ENCODE measurements at places on chromosomes 1 and 21.

GRCh38 chr1:214967865-214968575, 114.5 kb upstream of the KCNK2 start:
- DNase-seq: no peak

GRCh38 chr1:35557118-35557610, at the start of gene KIAA0319L:
Gene KIAA0319L, minus strand, starts transcription at chr1:35557403. Its CDS starts 2,912 bp downstream, at chr1:35554491.
- DNase-seq: peak; percentile 89

- no peak for DNase-seq
These were observed 5.8 kb upstream of the MAP3K7CL start for GRCh38 chr21:29124645-29125044.

DNA sequence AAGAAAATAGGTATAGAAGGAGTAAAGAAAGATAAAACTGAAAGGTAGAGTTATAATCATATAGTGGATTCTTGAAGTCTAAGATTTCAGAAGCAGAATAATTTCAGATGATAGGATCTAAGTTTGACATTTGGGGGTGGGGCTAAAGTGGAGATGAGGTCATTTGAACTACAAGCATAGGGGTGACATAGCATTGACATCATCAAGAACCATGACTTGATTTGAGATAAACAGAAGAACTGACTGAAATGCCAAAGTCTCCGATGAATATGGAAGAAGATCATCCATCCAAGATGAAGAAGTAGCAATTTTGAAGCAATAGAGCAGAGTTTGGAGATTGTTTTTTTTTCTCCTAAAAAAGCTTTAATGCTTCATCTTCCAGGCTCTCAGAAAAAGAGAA, 122.3 kb downstream of the MACF1 start:
- no peak for DNase-seq

- peak; percentile 50 for DNase-seq
These were observed 129.2 kb downstream of the RGS21 start for GRCh38 chr1:192445839-192446489.

DNA sequence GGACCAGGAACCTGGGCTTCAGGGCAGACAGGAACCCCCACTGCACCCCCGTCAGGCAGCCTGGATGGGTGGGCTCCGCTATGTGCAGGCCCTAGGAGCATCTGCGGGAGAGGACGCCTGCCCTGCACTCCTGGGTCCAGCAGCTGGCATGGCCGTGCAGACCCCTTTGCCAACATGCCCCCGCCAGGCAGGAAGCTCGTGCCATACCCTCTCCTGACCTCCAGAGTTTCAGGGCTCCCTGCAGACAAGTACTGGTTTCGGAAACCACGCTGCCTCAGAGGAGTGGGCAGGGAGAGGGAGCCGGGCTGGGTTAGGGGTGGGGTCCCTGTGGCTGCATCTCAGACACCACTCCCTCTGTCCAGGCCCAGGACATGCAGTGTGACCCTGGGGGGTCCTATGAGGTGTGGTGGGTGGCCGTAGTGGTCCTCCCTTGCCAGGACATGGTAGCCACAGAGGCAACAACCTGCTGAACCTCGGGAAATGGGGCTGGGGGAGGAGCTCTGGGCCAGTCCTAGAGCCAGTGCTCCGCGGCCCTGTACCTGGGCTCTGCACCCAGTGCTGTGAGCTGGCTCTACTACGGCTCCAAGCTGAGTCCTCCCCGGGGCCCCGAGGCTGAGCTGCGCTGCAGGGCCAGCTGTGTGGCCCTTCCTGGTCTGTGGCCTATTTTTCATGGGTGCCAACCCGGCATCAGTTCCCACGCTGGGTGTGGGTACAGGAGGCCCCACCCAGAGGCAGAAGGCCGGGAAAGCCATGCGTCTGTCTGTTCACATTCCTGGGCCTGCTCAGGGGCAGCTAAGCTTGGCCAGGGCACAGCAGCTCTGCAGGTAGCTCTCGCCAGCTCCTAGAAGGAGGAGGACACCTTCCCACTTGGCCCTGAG, 1.4 kb downstream of the PLEKHN1 start:
- DNase-seq: peak; percentile 50

GRCh38 chr1:210907251-210907805, 226.6 kb downstream of the KCNH1 start:
- no peak for DNase-seq

GRCh38 chr1:235021321-235021720, 107.3 kb downstream of the TOMM20 start:
- no peak for DNase-seq

DNA sequence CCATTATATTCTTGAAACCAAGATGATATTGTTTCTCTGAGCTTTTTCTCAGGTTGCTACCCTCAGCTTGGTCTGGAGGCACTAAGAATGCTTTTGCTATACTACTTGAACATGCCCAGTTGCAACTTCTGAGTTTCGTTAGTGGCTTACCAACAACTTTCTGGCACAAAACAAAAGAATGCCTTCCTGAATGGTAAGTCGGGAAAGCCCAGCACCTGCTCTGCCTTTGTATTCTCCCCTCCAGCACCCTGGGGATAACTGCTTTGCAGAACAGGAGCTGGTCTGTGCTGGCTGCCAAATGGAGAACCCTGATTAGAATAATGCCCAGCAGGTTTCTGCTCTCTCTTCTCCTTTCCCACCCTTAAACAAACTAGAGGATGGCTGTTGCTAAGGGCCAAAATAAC, 149.3 kb downstream of the TGFB2 start:
- no peak for DNase-seq

- no peak for DNase-seq
These were observed 30.0 kb downstream of the KCND3 start for GRCh38 chr1:111959436-111959835.

DNA sequence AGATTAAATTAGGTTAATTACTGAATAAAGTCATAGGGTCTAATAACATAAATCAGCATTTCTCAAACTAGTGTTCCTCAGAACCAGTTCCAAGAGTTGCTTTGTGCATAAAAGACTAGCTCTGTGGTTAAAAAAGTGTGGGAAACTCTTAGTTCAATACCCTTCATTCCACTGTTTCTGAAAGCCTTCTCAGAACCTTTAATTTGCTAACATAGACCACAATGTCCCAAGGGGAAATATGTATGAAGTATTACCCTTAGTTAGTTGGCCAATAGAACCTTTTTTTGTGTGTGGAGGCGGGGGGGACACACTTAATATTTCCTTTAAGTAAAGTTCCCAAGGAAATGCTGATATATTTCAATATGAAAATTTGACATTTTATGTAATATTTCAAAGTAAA, 20.4 kb downstream of the ODF2L start:
- no peak for DNase-seq

DNA sequence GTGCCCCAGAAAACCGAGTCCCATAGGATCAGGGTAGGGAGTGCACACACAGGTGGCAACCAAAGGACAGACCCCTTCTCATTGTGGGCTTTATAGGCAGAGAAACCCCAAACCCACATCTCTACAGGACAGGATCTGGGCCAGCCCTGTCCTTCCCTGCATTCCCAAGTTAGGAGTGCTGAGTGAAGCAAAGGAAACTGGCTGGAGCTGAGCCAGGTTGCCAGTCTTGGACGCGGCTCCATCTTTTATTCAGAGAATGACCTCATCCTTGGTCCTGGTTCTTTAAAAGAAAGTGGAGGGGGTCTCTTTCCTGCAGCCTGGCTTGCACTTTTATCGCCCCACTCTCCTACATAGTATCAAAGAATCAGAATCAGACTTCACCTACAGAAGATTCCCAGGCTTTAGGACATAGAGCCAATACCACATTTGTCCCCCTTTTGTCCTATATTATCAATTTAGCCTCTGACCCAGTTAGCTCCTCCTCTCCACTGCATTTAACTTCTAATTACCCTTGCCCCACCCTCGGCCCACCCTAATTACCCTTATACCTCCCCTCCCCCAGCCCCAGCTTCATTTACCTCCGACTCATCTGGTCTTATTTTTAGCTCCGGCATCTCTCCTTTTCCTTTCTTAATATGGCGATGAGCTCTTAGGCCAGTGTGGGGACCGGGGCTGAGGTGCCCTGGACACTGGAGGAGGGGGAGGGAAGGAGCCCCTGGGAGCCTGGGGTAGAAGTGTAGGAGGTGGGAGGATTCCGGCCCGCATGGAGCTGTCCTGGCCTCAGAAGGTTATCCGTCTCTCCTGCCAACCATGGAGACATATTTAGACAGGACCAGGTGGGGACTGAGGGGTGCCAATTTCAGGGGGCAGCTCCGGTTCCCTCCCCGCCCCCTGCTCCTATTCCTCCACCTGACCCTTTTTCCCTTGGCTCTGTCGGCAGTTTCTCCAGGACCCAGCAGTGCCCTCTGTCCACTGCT, at the start of gene CASQ1:
Gene CASQ1, plus strand, starts transcription at position 927 of the 977 bp plus-strand sequence. CDS start 177 bp downstream, outside the sequence.
- DNase-seq: peak; percentile 45

GRCh38 chr1:21192284-21192683, 15.6 kb upstream of the EIF4G3 start:
- DNase-seq: no peak

GRCh38 chr1:101652484-101652883, 344.2 kb downstream of the OLFM3 start:
- DNase-seq: no peak

DNA sequence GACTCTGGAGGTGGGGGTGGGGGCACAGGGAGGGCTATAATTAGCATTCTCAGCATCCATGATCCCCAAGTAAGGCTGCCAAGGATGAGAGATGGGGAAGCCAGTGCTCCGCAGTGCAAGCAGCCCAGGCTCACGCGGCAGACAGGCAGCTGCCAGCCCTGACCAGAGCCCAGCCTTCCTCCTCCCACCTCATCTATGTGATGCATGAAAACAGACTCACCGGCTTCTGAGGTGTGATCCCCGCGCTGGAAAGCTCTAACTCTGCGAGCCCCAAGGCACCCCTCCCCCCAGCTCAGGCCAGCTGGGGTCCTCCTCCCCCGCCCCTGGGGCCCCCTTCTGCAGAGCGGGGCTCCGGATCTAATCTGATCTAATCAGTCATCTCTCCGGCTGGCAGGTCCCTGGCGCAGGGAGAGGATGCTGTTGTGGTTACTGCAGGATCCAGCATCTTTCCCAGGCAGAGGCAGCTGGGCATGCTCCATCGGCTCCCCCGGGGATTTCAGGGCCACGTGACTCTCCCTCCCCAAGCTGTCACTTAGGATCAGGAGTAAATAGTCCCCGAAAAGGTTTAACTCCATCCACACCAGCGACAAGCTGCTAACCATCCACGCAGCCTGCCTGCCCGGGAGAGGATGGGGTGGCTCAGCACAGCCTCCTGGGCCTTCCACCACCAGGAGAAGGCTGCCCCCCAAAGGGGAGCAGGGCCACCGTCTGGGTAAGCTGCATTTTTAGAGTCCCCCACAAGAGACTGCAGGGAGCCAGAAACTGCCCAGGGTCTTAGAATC, at the start of gene PLEKHA6:
Gene PLEKHA6, minus strand, starts transcription at position 456 of the 782 bp plus-strand sequence. CDS start 86,202 bp downstream, outside the sequence.
- no peak for DNase-seq

- peak; percentile 98 for DNase-seq
These were observed 3.0 kb downstream of the ZC3H12A start for GRCh38 chr1:37477198-37477931.

- peak; percentile 19 for DNase-seq
These were observed 37.0 kb upstream of the EPS15 start for GRCh38 chr1:51555866-51556619.

- peak; percentile 99 for DNase-seq
These were observed 5.6 kb downstream of the OSBPL9 start for GRCh38 chr1:51622455-51622913.

DNA sequence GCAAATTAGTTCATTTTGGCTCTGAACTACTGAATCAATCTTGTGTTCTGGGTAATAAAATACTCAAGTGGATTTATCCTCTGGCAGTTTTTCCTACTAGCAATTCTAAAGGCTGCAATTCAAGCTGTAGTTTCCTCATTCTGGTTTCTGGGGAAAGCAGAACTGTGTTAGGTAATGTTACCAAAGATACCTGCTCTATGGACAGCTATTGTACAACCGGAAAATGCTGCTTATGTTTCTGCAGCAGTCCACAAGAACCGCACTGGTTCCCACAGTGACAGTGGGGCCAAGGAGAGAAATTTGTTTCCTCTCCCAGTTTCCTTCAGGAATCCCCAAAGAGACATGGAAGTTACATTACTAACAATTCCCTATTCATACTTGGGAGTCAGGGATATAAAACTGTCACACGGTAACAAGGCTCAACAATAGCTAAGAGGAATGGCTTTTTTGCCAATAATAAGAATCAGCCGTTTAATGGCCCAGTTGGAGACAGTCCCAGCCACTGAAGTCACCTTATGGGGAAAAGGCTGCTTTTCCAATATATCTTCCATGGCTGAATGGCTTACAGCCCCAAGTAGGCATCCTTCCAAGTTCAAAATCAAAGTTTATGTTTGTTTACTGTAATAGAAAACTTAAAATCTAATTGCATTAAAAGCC, 52.6 kb downstream of the PCNX2 start:
- DNase-seq: no peak

DNA sequence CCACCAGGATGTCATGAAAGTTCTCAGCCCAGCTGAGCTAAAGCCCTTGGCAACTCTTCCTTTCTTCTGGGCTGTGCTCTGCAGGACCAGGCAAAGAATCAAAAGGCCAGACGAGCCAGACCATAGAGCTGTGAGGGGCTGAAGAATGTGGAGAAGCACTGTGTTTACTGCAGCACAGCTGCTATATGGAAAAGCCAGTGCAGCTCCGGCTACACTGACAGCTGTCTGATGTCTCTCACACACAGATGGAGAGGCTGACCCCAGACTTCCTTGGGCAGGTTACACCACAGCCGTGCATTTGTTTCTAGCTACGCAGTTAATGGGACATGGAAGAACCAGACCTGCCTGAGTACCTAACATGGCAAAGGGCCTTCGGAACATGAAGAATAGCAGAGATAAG, 40.3 kb downstream of the CD247 start:
- DNase-seq: no peak

GRCh38 chr1:218488986-218489385, 143.8 kb downstream of the TGFB2 start:
- DNase-seq: peak; percentile 89

DNA sequence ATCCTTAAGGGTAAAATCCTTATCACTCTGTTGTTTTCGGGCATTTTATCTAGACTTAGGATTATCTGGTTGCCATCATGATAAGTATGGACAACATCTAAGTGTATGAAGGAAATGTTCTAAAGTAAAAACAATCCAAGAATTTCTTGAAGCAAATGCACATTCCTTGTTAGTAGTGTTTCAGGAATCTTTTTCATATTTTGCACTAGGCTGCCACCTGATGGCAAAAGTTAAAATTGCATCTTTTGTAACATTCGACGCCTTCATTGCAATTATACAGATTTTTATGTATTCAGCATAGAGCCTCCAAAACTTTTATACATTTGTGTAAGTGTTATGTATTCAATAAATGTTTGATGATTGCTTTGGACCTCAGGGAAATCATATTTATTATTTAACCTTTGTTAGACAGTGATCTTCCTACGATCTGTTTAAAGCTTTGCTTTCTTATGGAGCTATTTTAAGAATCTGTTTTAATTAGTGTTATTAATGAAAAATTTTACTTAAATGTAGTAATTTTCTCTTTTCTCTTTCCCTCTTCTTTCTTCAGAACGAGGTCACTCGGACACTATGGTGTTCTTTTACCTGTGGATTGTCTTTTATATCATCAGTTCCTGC, 49.4 kb upstream of the KIAA1614 start:
- peak; percentile 69 for DNase-seq

GRCh38 chr1:30034627-30035521, 688.5 kb downstream of the MATN1 start:
- peak; percentile 69 for DNase-seq

- no peak for DNase-seq
These were observed 31.7 kb downstream of the SLC35A3 start for GRCh38 chr1:100001462-100001861.

Measured in kidney tubule cell (primary cell).